ENCODE measurements at places on chromosomes 16 and 17. TPM values are rescaled to one million over a fixed set of nuclear protein-coding genes. Genes with fewer than 3 reads are reported as not detected.

- no peaks in the 10 kb centered on the region for H3K4me1 ChIP-seq
- H3K36me3 ChIP-seq, result peaks cover 21% of the 10 kb centered on the region
- no peak overlapping the region for H3K4me3 ChIP-seq
- H3K27ac ChIP-seq, result no peak overlapping the region
- no peaks in the 10 kb centered on the region for H3K27me3 ChIP-seq
- DNase-seq, result peak; percentile 42
Observed at GRCh38 chr16:86536621-86537020, 18.4 kb downstream of the MTHFSD start.

MYH11 gene
- not detected for total RNA-seq

GRCh38 chr17:17672453-17673368, 8.5 kb upstream of the RAI1 start:
- peaks cover 24% of the 10 kb centered on the region for H3K4me1 ChIP-seq
- no peak overlapping the region for H3K27ac ChIP-seq
- no peak for DNase-seq

DNA sequence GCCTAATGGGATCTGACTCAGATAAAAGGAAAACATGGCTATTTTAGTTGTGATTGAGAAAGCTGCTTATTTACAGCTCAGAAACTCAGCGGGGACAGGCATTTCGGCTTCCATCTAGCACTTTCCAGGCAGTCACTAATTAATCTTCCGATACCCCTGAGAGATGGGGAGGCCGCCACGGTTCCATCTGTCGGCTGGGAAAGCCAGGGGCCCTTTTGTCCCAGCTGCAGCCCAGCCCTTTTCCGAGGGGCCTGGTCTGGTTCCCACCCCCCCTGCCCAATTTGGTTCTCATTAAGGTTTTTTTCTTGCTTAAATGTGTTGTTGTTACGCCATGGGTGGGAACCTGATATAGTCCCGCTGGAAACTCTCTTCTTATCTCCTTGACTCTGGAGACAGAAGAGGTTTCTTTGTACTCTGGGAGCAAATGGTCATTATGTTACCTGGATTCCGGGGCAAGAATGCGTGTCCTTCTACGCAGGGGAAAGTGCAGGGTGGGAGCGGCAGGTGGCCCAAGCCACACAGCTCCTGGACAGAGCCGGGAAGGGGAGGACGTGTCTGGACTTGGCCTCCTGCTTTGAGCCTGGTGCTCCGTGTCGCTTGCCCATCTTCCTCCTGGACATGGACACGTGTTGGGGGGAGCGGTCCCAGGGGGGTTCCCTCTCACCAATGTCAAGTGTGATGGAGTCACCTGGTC, 50.9 kb upstream of the GSE1 start:
- no peaks in the 10 kb centered on the region for H3K27me3 ChIP-seq
- no peaks in the 10 kb centered on the region for H3K36me3 ChIP-seq
- DNase-seq, result no peak
- peak overlapping the region; percentile 95 for H3K27ac ChIP-seq
- H3K4me3 ChIP-seq, result no peak overlapping the region
- H3K4me1 ChIP-seq, result peaks cover 25% of the 10 kb centered on the region

GRCh38 chr16:77288222-77288621, 89.0 kb downstream of the SYCE1L start:
- H3K27me3 ChIP-seq, result no peaks in the 10 kb centered on the region
- DNase-seq, result no peak
- H3K4me3 ChIP-seq, result no peak overlapping the region

DNA sequence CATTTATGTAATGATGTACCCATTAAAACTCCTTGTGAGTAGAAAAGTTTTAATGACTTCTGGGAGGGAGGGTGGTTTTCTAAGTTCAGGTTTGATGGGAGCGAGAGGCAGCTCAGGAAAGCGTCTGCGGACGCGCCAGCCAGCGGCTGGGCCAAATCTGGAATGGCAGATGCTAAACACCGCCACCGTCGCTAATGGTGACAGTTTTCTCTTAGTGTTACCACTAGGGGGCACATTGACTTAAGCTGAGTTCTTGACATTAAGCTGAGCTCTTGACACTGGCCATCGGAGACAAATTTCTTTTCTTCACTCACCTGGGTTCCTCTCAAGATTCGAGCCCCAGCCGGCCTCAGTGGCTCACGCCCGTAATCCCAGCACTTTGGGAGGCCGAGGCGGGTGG, 6.7 kb downstream of the TRPV1 start:
- no peak overlapping the region for H3K4me3 ChIP-seq
- H3K27ac ChIP-seq, result no peak overlapping the region
- no peaks in the 10 kb centered on the region for H3K36me3 ChIP-seq
- no peaks in the 10 kb centered on the region for H3K4me1 ChIP-seq
- DNase-seq, result no peak
- no peaks in the 10 kb centered on the region for H3K27me3 ChIP-seq

DNA sequence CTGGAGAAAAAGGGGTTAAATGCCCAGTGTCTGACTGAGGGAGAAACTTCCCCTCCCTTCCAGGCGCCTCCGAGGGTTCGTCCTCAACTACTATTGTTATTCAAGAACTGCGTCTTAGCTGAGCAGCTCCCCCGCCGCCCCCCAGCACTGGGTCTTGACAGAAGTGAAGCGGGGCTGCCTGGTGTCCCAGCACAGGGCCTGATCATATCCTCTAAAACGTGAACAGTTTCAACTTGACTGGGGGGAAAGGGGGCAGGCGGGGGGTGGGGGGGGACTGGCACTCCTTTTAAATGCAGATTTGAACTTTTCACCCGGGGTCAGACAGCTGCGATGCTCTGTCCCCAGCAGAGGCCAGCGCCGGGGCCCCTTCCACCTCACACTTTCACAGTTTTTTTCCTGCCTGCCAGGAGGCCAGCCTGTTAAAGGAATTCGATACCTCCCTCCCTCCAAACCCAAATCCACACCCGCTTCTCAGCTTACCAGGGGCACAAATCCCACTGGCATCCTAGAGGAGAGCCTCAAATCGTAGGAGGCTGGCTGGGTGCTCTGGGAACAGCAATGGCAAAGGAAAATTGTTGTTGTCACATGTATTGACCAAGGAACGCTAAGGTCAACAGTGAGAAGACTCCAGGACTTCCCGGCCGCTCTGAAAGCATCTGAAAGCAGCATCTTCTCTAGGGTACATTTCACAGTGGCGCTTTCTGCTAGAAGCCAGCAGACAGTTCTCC, 14.5 kb downstream of the ZFHX3 start:
- H3K4me1 ChIP-seq, result no peaks in the 10 kb centered on the region
- no peaks in the 10 kb centered on the region for H3K27me3 ChIP-seq
- H3K36me3 ChIP-seq, result no peaks in the 10 kb centered on the region
- no peak overlapping the region for H3K27ac ChIP-seq
- DNase-seq, result no peak
- no peak overlapping the region for H3K4me3 ChIP-seq

PRSS22 gene
- not detected for total RNA-seq

DNA sequence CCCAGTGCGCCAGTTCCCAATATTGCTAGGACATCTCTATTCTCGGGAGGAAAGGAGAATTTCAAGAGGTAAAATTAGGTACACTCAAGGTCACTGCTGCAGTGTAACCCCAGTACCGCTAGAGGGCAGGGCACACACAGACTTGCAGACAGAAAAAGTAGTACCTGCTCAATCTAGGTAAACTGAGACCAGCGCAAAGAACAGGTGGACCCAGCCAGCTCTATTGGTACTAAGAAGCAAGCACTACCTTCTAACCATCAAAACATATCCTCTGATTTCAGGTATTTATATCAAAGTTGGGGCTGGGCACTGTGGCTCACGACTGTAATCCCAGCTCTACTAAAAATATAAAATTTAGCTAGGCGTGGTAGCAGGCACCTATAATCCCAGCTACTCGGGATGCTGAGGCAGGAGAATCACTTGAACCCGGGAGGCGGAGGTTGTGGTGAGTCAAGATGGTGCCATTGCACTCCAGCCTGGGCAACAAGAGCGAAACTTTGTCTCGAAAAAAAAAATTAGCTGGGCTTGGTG, 3.6 kb upstream of the WDR81 start:
- DNase-seq, result peak; percentile 64
- H3K4me1 ChIP-seq, result peaks cover 47% of the 10 kb centered on the region
- H3K36me3 ChIP-seq, result no peaks in the 10 kb centered on the region
- H3K4me3 ChIP-seq, result no peak overlapping the region

DNA sequence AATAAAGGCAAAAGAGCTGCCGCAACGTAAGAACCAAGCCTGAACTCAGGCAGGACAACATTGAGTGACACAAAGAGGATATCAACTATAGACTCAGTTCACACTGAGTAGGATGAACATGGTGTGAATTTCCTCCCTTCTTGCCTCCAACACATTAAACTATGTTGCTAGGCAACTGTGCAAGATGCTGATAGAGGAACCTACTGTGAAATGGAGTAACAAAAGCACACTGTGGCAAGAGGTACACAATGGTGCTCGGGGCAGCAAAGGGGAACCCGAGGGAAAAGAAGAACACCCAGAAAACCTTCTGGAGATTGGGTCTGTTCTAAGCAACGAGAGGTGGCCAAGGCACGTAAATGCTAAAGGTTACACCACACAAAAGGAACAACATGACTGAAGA, 34.1 kb downstream of the GRB2 start:
- no peak overlapping the region for H3K4me3 ChIP-seq
- H3K27ac ChIP-seq, result no peak overlapping the region
- H3K36me3 ChIP-seq, result no peaks in the 10 kb centered on the region
- no peaks in the 10 kb centered on the region for H3K27me3 ChIP-seq
- H3K4me1 ChIP-seq, result peaks cover 36% of the 10 kb centered on the region
- no peak for DNase-seq

- H3K4me1 ChIP-seq, result no peaks in the 10 kb centered on the region
- H3K27me3 ChIP-seq, result no peaks in the 10 kb centered on the region
- no peak overlapping the region for H3K4me3 ChIP-seq
- no peaks in the 10 kb centered on the region for H3K36me3 ChIP-seq
- no peak for DNase-seq
- no peak overlapping the region for H3K27ac ChIP-seq
Observed at GRCh38 chr16:55710466-55710865, 54.7 kb downstream of the SLC6A2 start.

AP1G1 gene
- total RNA-seq, result 80.4 TPM

GRCh38 chr17:39304188-39304587, 78.4 kb upstream of the STAC2 start:
- no peak for DNase-seq
- no peak overlapping the region for H3K27ac ChIP-seq
- H3K36me3 ChIP-seq, result peaks cover 4% of the 10 kb centered on the region

- no peak for DNase-seq
Observed at GRCh38 chr16:67001726-67002125, 13.3 kb downstream of the CES4A start.

GRCh38 chr17:66240630-66241029, 11.4 kb upstream of the APOH start:
- DNase-seq, result no peak
- no peak overlapping the region for H3K4me3 ChIP-seq
- H3K36me3 ChIP-seq, result no peaks in the 10 kb centered on the region
- peaks cover 2% of the 10 kb centered on the region for H3K4me1 ChIP-seq
- H3K27ac ChIP-seq, result no peak overlapping the region

DNA sequence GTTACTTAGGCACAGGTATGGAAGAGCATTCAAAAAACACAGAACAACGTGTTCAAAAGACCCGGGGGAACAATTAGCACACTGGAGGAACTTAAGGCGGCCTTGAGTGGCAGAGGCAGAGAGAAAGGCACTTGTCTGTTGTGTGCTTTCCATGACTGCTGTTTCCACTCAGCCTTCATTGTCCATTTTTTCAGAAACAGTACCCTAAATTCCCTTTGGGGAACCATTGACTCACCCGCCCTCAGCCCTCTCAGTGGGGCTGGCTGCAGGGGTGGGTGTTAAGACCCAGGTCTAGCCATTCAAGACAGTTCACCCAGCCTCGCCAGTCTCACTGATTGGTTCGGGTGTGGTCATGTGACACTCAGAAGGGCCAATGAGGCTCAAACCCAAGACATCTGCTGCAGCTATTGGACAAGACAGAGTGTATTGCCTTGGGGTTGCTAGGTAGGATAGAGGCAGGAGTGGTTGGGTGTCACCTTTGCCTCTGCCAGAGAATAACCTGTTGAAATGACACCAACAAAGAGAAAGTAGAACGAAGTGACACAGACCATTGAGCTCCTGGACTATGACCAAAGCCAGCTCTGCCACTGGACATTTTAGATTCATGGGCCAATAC, 19.6 kb upstream of the CEP20 start:
- no peak overlapping the region for H3K4me3 ChIP-seq
- no peaks in the 10 kb centered on the region for H3K36me3 ChIP-seq
- no peaks in the 10 kb centered on the region for H3K27me3 ChIP-seq
- H3K27ac ChIP-seq, result no peak overlapping the region
- DNase-seq, result peak; percentile 11

GRCh38 chr17:67376737-67377487, at the start of gene PITPNC1:
TSS of gene PITPNC1 (plus strand) at chr17:67377281.
- H3K36me3 ChIP-seq, result no peaks in the 10 kb centered on the region
- H3K27me3 ChIP-seq, result no peaks in the 10 kb centered on the region
- H3K4me3 ChIP-seq, result peak within 1 kb of the TSS; percentile 93
- H3K27ac ChIP-seq, result peak within 1 kb of the TSS; percentile 82

GRCh38 chr16:82063456-82064082, 28.5 kb downstream of the HSD17B2 start:
- H3K27me3 ChIP-seq, result no peaks in the 10 kb centered on the region
- no peak for DNase-seq
- H3K4me3 ChIP-seq, result no peak overlapping the region
- no peaks in the 10 kb centered on the region for H3K36me3 ChIP-seq
- H3K4me1 ChIP-seq, result no peaks in the 10 kb centered on the region

B3GNT9 gene
- 2.4 TPM for total RNA-seq

GRCh38 chr16:74771656-74772315, 2.8 kb downstream of the FA2H start:
- no peak overlapping the region for H3K4me3 ChIP-seq
- no peak overlapping the region for H3K27ac ChIP-seq
- H3K4me1 ChIP-seq, result peaks cover 5% of the 10 kb centered on the region

GRCh38 chr16:57049678-57050077, 42.7 kb upstream of the CPNE2 start:
- DNase-seq, result no peak
- H3K4me3 ChIP-seq, result no peak overlapping the region
- H3K36me3 ChIP-seq, result peaks cover 60% of the 10 kb centered on the region
- no peaks in the 10 kb centered on the region for H3K27me3 ChIP-seq

DNA sequence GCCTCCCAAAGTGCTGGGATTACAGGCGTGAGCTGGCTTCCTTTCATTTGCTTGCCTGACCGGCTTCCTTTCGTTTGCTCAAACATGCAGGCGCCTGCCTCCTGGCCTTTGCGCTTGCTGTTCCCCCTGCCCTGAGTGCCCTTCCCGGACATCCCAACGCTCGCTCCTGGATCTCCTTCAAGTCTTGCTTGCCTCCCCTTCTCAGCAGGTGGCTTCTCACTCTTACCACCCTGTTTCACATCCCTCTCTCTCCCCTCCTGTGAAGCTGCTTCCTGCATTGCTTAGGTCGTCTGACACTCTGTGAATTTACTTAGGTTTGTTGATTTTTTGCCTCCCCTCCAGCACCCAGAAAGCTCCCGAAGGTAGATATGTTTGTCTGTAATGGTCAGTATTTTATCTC, 25.6 kb upstream of the NDRG4 start:
- H3K36me3 ChIP-seq, result no peaks in the 10 kb centered on the region
- DNase-seq, result no peak
- H3K27ac ChIP-seq, result no peak overlapping the region

GRCh38 chr16:81190667-81191066, 47.8 kb upstream of the BCO1 start:
- DNase-seq, result no peak
- no peak overlapping the region for H3K4me3 ChIP-seq
- no peak overlapping the region for H3K27ac ChIP-seq
- H3K36me3 ChIP-seq, result no peaks in the 10 kb centered on the region
- H3K4me1 ChIP-seq, result no peaks in the 10 kb centered on the region

- no peak overlapping the region for H3K4me3 ChIP-seq
- no peak for DNase-seq
- H3K27ac ChIP-seq, result no peak overlapping the region
- H3K4me1 ChIP-seq, result no peaks in the 10 kb centered on the region
- H3K36me3 ChIP-seq, result peaks cover 51% of the 10 kb centered on the region
Observed at GRCh38 chr16:84992717-84993075, 18.6 kb downstream of the ZDHHC7 start.
